ENCODE measurements at places on chromosomes 1 and 21. TPM values are rescaled to one million over a fixed set of nuclear protein-coding genes. Genes with fewer than 3 reads are reported as not detected.
A peak's percentile ranks its signal among the peaks of the same experiment; 100 is the strongest.

FCRL3 gene
- total RNA-seq: 0.16 TPM

DNA sequence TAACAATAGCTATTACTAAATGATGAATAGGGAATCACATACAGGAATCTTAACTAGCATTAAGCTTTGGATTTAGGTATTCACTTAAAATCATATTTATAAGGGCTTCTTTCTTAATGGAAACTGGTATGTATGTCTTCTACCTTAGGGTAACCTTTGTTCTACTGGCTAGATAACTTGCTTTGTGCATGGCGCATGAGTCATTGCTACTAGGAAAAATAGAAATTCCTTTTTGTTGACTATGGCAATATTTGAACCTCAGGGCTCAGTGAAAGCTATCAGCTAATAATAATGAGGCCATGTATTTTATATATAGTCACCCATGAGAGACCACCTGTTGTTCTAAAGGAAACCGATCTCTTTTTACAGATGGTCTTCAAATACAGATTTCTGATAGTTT lies 72.5 kb downstream of the RPS6KC1 start:
- H3K4me3 ChIP-seq: no peak overlapping the region
- no peaks in the 10 kb centered on the region for H3K27me3 ChIP-seq
- H3K36me3 ChIP-seq: no peaks in the 10 kb centered on the region
- DNase-seq: no peak
- H3K27ac ChIP-seq: no peak overlapping the region

PIGR gene
- total RNA-seq: 205 TPM

DNA sequence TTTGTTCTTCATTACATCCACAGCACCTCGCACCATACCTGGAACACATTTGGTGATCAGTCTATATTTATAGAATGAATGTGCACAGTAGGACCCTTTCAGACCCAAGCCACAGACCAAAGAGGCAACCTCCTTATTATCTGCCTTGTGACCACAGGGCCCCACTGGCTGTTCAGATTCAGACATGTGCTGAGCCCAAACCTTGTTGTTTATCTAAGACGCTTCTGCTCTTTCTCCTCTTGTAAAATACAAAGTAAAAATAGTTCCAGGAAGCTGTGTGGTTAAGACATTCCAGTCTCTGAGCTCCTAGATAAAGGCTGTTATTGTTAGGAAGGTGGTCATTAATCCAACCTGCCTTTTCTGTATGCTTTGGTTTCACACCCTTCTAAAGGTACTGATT lies 3.6 kb upstream of the SCMH1 start:
- H3K4me3 ChIP-seq: no peak overlapping the region
- H3K36me3 ChIP-seq: no peaks in the 10 kb centered on the region
- H3K27me3 ChIP-seq: no peaks in the 10 kb centered on the region
- no peak overlapping the region for H3K27ac ChIP-seq
- H3K4me1 ChIP-seq: no peaks in the 10 kb centered on the region

DNA sequence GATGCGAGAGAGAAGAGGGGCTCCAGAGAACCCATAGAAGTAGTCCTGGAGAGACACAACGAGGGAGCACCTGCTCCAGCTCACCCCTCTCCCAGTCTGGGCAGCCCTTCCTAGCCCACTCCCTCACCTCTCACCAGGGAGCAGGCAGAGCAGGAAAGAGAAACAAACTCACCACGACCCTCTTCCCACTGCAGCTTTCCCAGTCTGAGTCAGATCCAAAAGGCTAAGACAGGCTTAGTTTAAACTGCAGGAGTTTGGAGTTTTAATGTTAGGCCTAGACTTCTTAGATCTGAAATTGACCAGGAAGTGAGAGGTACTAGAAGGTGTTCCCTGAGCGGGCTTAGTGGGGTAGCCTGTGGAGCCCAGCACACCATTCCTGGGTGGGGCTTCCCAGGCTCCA lies 29.6 kb downstream of the SLC1A7 start:
- no peaks in the 10 kb centered on the region for H3K36me3 ChIP-seq
- H3K27me3 ChIP-seq: no peaks in the 10 kb centered on the region
- no peak for DNase-seq

DNA sequence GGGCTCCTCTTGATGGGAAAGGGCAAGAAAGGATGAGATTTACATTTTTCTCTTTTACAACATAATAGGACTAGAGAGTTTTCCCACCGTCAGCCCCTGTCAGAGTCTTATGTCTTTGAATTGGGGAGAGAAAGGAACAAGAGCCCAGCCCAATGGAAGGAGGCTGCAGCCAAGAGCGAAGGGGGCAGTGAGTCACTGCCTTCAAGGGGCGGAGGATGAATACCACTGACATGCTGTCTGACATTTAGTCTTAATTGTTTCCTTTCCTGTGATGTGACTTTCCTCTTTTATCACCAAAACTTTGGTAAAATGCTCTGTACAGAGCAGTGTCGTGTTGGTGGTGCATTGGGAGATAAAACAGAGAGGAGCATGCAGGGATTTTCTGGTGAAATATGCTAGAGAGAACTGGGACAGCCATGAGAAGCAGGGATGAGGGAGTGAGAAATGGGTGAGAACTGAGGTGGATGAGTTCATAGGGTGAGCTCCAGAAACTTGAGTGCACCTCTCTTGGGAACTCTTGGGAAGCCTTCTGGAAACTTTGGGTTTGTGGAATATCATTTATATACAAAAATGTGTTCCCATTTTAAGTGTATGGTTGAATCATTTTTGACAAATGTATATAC lies 179.9 kb upstream of the FGGY start:
- no peak for DNase-seq
- no peaks in the 10 kb centered on the region for H3K4me1 ChIP-seq
- H3K27ac ChIP-seq: no peak overlapping the region
- H3K36me3 ChIP-seq: no peaks in the 10 kb centered on the region

GJA5 gene
- total RNA-seq: 4.2 TPM

OR2L3 gene
- total RNA-seq: 0.33 TPM

VCAM1 gene
- 10.4 TPM for total RNA-seq

GRCh38 chr1:165886983-165887382 lies 59.6 kb downstream of the UCK2 start:
- no peak for DNase-seq
- H3K4me1 ChIP-seq: peaks cover 12% of the 10 kb centered on the region
- no peak overlapping the region for H3K4me3 ChIP-seq
- peak overlapping the region; percentile 59 for H3K27ac ChIP-seq
- H3K36me3 ChIP-seq: no peaks in the 10 kb centered on the region

GRCh38 chr21:44955141-44955797 lies 15.4 kb downstream of the SLX9 start:
- H3K27me3 ChIP-seq: no peaks in the 10 kb centered on the region
- DNase-seq: no peak
- H3K4me3 ChIP-seq: no peak overlapping the region
- no peaks in the 10 kb centered on the region for H3K36me3 ChIP-seq
- no peak overlapping the region for H3K27ac ChIP-seq

Measured in breast epithelium (tissue), 4 donors.